ENCODE measurements at places on chromosomes 1 and 21.

DNA sequence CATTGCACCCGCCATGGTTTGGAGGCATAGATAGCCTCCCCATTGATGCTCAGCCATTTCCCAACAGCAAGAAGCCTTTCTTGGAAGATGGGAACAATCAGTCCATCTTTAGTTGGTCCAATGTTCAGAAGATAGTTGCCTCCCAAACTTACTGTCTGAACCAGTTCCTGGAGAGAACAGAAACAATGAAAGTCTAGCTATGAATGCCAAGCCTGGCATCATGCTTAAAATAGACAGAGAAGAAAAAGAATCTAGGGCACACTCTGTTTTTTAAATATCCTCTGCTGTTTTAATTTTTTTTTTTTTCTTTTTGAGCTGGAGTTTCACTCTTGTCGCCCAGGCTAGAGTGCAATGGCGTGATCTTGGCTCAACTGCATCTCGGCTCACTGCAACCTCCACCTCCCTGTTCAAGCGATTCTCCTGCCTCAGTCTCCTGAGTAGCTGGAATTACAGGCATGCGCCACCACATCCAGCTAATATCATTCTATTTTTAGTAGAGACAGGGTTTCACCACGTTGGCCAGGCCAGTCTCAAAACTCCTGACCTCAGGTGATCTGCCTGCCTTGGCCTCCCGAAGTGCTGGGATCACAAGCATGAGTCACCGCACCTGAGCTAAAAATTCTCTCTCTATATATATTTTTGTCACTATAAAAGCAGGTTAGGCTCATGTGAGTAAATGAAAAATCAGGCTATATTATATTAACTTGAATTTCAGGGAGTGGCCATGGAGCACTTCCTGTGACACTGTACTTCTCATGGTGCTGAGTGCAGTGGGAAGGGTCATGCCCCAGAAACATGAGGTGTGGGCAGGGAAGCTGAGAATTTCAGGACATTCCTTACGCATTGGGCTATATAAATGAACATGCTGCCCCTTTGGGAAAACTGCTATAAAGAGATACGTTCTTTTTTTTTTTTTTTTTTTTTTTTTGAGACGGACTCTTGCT lies 19.1 kb downstream of the FUCA1 start:
- no peak for DNase-seq

- DNase-seq: no peak
Observed at GRCh38 chr1:34975771-34976170, 9.4 kb downstream of the TMEM35B start.

- DNase-seq: peak; percentile 20
Observed at GRCh38 chr1:185972096-185972850, 238.1 kb downstream of the HMCN1 start.

- DNase-seq: no peak
Observed at GRCh38 chr1:11107599-11107998, 7.9 kb upstream of the EXOSC10 start.

DNA sequence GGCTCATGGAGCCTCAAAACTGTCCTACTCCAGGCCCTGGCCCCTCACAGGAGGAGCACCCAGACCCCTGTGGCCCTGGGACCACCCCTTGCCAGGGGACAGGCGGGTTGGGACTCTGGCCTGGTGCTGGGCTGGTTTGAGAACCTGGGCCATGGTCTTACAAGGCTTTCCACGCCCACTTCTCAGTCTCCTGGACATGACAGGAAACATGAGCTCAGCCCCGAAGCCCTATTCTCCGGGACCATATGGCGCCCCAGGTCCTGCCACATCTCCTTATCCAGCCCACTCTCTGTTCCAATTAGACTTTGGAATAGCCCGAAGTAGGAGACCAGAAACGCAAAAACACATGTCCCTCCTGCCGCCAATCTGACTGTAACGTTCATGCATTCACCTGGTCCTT lies 47.9 kb downstream of the KCNAB2 start:
- DNase-seq: no peak
